Activated CD4-positive, alpha-beta T cell treated with anti-CD3 and anti-CD28 coated beads, Interleukin-2, amount 10 ng/mL, durations not matched to agents 24 days and 14 days (primary cell): ENCODE measurements at places on chromosomes 1 and 21. TPM values are rescaled to one million over a fixed set of nuclear protein-coding genes. Genes with fewer than 3 reads are reported as not detected.

DNA sequence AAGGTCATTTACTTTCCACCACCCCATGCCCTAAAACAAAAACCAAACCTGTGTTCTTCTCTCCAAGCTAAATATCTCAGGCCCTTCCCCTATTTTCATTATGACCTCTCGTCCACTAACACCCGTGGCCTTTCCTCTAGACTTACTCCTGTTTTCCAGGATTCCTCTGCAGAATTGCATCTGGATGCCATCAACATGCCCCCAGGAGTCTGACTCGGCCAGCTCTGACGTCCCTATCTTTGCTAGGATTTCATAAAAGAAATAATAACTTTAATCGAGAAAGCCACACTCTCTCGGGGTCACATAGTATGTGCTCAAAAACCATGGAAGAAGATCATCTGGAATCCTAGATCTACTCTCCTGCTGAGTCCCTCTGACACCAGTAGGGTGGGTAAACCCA, 13.5 kb downstream of the FAM89A start:
- H3K4me1 ChIP-seq = peaks cover 6% of the 10 kb centered on the region
- no peak overlapping the region for H3K4me3 ChIP-seq
- H3K27ac ChIP-seq = no peak overlapping the region
- no peak for DNase-seq
- H3K36me3 ChIP-seq = peaks cover 2% of the 10 kb centered on the region
- H3K27me3 ChIP-seq = no peaks in the 10 kb centered on the region

Gene FMO2
- total RNA-seq = not detected in 2 replicates

GRCh38 chr21:38667291-38667870, 138.3 kb upstream of the ETS2 start:
- no peak for DNase-seq
- H3K36me3 ChIP-seq = no peaks in the 10 kb centered on the region
- peaks cover 31% of the 10 kb centered on the region for H3K27me3 ChIP-seq
- no peak overlapping the region for H3K4me3 ChIP-seq

- H3K4me1 ChIP-seq = peaks cover 10% of the 10 kb centered on the region
- no peak overlapping the region for H3K4me3 ChIP-seq
- no peaks in the 10 kb centered on the region for H3K27me3 ChIP-seq
- H3K36me3 ChIP-seq = peaks cover 34% of the 10 kb centered on the region
Observed at GRCh38 chr21:37489553-37489952, 123.0 kb downstream of the DYRK1A start.

Gene TNFRSF4
- total RNA-seq = 692 and 702 TPM in 2 replicates

DNA sequence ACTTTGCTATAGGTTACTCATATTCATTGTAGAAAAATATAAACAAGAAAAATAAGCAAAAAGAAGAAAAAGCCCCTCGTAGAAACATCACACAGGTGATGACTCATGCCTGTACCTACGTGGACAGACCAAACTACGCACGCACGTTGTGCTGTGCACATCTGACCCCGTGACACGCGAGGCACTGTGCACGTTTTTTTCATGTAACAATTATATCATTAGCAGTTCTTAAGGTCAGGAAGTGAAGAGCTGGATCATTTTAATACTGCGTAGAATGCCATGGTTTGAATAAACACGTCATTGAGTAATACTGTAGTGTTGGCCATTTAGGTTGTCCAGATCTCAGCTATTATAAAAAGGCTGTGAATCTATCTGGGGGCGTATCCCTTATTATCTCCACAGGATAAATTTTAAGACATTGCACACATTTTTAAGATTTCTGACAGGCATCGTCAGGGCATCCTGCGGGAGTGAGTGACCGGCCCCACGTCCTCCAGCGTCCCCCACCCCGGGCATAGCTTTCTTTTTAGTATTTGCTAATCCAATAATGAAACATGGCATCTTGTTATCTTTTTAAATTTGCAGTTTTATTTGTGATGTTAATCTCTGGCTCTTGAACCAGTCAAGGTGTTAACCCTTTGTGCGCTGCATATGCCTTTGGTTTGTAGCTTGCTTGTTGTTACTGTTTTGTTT, 23.4 kb upstream of the ADARB1 start:
- H3K4me3 ChIP-seq = no peak overlapping the region
- DNase-seq = no peak
- peaks cover 20% of the 10 kb centered on the region for H3K27me3 ChIP-seq
- H3K36me3 ChIP-seq = no peaks in the 10 kb centered on the region

Gene TSPAN2
- 0.21 and 0.31 TPM in 2 replicates for total RNA-seq

DNA sequence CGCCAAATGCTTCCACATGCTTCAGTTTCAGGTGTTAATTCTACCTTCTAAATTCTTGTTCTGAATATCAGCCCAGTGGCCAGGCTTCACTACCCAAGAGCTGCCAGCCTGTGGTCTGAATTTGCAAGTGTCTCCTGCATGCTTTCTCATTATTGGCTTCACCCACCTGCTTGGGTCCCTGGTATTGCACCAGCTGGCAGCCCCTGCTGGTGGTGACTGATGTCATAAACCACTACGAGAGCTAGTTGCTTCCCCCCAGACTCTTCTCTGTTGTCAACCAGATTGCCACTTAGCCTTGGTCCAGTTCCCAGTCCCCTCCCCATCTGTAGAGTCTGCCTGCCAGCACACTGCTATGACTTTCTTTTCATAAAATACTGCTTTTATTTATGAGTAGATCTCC, 197.7 kb upstream of the DUSP10 start:
- H3K27me3 ChIP-seq = peaks cover 2% of the 10 kb centered on the region
- H3K4me3 ChIP-seq = no peak overlapping the region
- H3K36me3 ChIP-seq = peaks cover 1% of the 10 kb centered on the region
- no peak overlapping the region for H3K27ac ChIP-seq

GRCh38 chr1:160794376-160794775, 1.6 kb upstream of the LY9 start:
- no peaks in the 10 kb centered on the region for H3K36me3 ChIP-seq
- H3K27me3 ChIP-seq = no peaks in the 10 kb centered on the region
- peaks cover 40% of the 10 kb centered on the region for H3K4me1 ChIP-seq
- DNase-seq = no peak
- no peak overlapping the region for H3K4me3 ChIP-seq

Gene BCAS2
- 63.5 and 64.0 TPM in 2 replicates for total RNA-seq

- H3K27ac ChIP-seq = no peak overlapping the region
- DNase-seq = no peak
- H3K4me3 ChIP-seq = no peak overlapping the region
- H3K4me1 ChIP-seq = no peaks in the 10 kb centered on the region
- no peaks in the 10 kb centered on the region for H3K36me3 ChIP-seq
- H3K27me3 ChIP-seq = peaks cover 2% of the 10 kb centered on the region
Observed at GRCh38 chr21:42346866-42347600, 3.8 kb downstream of the TFF2 start.

Gene AQP10
- not detected in 2 replicates for total RNA-seq
